ENCODE measurements at places on chromosomes 2 and 18. TPM values are rescaled to one million over a fixed set of nuclear protein-coding genes. Genes with fewer than 3 reads are reported as not detected.

KCNJ3 gene
- not detected for total RNA-seq

GRCh38 chr2:62895632-62896009, 155.0 kb upstream of the OTX1 start:
- no peak for DNase-seq

- no peak for DNase-seq
These were observed 48.6 kb downstream of the CEP192 start for GRCh38 chr18:13039806-13040205.

GRCh38 chr2:76444732-76445131, 734.0 kb upstream of the GCFC2 start:
- DNase-seq: no peak

DNA sequence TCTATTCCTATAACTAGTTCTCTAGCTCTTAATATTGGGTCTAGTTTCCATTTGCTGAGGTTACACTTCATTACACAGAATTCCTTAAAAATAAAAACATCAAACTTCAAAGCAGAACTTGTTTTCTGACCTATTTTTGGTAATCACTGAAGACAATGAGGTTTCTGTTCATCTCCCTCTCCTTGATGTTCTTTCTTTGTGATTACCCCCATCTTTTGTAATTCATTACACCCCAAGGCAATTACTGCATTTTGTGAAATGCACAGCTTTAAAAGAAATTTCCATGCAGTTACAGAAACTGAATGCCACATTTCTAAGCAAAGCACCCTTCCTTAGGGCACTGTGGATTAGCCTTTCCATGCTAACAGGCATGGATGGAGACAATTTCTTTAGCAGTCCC, 363.2 kb upstream of the RND3 start:
- DNase-seq: no peak

DNA sequence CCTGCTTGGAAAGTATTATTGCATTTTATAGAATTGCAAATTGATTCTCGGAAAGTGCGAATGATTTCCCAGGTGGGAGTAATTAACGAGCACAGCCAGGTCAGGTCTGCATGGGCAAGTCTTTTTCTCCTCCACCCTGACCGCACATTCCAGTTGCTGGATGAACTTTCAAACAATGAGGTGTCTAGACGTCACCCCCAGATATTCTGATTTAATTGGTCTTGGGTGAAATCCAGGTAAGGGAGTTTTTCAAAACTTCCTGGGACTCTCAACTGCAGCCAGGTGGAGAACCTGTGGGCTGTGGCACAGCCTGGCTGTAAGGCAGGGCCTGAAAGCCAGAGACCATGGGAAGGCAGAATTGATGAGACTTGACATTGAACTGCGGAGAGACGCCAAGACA, 15.9 kb upstream of the RNF152 start:
- DNase-seq: no peak
